ENCODE measurements at places on chromosomes 4 and X.

GRCh38 chrX:41971346-41971745, 48.0 kb upstream of the CASK start:
- no peak for DNase-seq

DNA sequence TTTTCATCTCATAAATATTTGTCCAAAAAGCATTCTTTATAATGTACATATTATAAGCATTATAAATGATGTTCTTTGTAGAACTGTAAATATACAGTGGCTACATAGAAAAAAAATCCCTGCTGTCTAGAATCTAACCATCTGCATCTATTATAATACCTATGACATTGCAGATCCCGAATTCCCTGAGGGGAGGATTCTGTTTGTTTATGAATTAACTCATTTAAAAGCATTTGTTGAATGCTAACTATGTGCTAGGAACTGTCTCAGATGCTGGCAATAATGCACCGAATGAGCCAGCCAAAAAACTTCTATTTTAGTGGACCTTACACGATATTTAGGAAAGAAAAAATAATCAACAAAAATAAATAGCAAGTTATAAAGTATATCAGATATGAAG, 189.6 kb downstream of the PACRGL start:
- no peak for DNase-seq

DNA sequence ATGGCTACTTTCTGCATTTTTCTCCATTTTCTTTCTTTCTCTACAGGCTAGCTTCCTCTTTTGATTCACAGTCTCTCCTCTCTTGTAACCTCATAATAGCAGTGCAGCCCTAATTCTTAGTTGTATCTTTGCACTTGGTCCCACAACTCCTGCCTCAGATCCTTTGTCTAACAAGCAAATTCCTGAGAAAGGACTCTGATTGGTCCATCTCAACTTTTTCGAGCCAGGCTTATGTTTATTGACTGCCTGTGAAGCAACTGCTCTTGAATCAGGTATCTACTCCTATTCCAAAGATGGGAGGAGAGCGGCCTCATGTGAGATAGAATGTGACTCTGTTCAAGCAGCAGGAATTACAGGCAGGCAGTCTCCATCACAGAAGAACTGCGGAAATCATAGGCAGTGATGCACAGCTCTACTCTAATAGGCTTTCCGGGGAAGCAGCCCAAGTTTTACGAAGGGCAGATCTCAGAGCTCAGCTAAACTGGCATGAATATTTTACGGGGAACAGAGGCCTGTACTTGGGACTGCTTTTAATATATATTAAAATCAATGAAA, 123.5 kb downstream of the GABRB1 start:
- DNase-seq = no peak

- DNase-seq = peak; percentile 7
Measured at GRCh38 chr4:45453258-45453853, 670.5 kb downstream of the GABRG1 start.

DNA sequence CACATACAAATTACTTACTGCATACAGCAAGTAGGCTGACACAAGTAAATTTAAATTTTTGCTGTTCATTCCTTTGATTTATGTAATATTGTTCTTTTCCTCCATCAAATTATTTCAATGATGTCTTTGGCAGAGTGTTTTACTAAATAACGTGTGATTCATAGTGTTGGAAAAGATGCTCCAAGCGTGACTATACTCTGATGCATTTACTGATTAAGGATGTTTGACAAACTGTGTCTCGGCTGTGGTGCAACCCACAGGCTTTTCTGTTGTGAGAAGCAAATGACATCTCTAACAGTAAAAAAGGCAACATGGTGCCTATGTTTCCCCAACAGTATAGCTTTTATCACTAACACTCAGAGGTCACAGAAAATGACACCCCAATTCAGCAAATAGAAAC, 540.9 kb downstream of the PPP4R3C start:
- no peak for DNase-seq

DNA sequence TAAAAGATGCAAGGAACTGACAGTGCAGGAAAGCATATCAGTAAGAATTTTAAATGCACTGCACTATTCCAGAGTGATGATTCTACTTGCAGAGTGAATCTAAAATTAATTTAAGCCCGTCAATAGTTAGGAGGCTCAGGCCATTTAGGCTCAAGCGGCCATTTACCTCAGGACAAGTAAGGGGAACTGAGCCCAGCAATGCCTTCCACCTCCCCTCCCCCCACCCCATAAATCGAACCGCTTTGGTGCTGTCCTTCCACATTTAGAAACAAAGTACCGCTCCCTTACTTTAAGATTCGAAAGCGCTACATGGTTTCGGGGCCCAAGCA, 665 bp downstream of the RBM41 start:
- peak; percentile 9 for DNase-seq

DNA sequence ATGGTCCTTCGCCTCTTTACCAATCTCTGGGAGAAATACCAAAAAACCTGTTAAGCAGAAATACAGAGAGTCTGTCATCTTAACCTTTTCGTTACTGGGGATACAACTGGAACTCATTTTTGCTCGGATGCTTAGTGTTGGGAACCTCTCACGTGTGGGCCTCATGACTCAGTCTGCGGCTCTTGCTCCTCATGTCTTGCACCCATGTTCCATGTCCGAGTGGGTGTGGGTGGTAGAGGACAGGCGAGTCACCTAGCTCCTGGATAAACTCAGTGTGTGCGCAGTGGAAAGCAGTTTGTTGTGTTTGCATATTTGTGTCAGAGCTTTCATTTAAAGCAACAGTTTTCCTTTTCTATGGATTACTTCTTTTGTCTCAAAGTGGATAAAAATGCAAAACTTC, 70.6 kb downstream of the TNIP2 start:
- DNase-seq = no peak

DNA sequence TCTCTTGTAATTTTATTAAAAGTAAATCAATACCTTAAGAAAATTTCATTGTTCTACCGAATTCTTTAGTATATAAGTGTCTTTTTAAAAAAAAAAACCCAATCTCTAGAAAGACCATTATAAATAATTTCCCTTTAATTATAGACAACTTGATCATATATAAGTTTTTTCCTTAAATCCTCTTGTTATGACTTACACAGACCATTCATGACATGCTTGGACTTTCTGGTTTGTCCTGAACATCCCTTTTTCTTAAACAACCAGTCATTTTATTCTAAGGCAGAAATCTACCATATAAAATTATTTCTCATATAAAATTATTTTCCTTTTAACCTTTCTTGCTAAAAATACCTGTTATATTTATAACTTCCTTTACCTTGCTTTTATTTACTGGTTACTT, 15.4 kb upstream of the FHDC1 start:
- DNase-seq = no peak

DNA sequence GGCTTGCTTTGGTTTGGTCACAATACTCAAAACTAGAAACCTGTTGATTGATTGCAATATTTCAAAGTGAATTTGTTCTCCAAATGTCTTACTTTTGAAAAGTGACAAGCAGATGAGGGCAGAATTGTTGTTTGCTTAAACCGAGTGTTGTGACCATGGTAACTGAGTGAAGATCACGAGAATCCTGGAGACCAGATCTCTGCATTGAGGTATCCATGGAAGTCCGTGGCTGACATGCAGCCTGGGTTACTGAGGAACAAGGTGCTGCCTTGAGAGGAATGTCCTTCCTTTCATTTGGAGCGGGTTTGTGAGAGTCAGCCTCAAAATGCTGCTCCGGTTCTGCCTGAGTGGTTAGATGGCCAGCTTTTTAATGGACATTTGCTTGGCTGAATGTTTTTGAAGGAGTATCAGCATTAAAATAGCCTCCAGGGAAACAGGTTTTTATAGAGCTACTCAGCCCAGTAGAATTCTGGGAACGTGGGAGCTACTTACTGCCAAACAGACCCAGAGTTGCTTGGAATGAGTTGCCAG, 31.3 kb downstream of the NYX start:
- no peak for DNase-seq

DNA sequence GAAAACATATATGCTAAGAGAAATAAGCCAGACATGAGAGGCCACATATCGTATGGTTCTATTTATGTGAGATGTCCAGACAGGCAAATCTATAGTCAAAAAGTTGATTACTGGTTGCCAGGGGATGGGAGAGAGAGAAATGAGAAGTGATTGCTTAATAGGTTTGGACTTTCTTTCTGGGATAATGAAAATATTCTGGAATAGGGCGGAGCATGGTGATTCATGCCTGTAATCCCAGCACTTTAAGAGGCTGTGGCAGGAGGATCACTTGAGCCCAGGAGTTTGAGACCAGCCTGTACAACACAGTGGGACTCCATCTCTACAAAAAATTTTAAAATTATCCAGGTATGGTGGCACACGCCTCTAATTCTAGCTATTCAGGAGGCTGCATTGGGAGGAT, 22.4 kb downstream of the RBM47 start:
- no peak for DNase-seq

GRCh38 chr4:95092766-95093165, 335.0 kb downstream of the BMPR1B start:
- no peak for DNase-seq

DNA sequence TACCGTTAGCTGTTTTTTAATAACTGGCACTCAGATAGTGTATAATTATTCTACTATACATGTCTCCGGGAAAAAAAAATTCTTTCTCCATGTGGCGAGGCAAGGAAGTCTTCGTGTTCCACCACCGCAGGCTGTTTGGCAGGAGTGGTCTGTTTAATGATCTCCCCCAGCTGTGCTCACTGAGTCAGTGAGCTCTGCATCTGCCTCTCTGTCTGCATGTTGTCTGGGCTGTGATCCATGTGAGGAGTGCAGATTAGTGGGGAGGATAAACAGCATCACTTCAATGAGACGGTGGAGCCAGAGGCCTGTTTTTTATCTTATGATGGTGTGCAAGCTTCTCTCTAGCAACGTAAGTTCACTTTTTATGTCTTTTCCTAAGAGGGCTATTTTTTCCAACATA, 69.8 kb downstream of the RPS3A start:
- peak; percentile 95 for DNase-seq

- DNase-seq = no peak
Measured at GRCh38 chrX:148633218-148633908, 132.9 kb downstream of the AFF2 start.

- DNase-seq = no peak
Measured at GRCh38 chrX:110311437-110312230, 6.3 kb downstream of the AMMECR1 start.

DNA sequence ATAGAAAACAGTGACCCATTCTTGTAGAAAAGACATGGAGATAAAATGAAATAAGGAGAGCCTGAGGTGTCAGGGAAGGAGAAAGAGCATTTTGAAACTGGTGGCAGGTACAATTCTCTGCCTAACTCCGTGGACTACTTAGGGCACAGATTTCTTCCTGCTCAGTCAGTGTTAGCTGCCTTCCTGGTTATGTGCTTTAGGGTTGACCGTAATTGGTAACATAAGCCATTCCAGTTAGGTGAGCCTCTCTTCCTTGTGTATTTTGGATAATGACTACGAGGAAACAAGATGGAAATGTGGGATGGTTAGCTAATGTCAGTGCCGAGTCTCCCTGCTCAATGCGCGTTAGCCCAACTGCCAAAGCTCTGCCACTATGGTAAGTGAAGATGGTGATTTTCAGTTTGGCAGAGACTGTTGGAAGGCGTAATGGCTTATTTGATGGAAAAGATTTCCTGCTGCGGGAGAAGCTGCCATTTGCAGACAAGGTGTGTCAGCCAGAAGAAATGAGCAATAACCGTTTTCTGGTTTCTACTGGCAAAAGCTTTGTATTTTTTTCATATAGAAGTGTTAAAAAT, 174.1 kb downstream of the CBR4 start:
- DNase-seq = no peak

GRCh38 chrX:125681507-125681906, 361.8 kb downstream of the TEX13C start:
- DNase-seq = no peak

- no peak for DNase-seq
Measured at GRCh38 chr4:56048383-56048701, 99.6 kb downstream of the CEP135 start.

- no peak for DNase-seq
Measured at GRCh38 chr4:172786039-172786792, 382.4 kb upstream of the GALNT7 start.

- DNase-seq = no peak
Measured at GRCh38 chr4:159652871-159653270, 550.0 kb downstream of the RAPGEF2 start.

- no peak for DNase-seq
Measured at GRCh38 chr4:105963461-105964400, 68.5 kb downstream of the NPNT start.

DNA sequence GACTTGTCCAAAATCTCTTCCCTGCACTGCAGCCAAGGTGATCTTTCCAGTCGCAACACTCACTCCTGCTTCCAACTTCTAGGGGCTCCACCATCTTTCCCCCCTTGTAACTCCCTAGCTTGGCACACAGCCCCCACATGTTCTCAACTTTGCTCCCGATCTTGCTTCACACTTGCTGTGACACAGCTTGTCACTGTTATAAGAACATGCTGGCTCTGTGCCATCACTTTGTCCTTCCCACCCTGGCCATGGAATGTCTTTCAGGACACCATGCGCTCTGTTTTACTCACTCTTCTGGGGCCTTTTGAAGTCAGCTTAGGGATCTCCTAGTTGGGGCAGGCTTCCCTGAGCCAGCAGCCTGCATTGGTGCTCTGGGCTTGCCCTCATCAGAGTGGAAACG, 2.5 kb downstream of the NSDHL start:
- no peak for DNase-seq

DNA sequence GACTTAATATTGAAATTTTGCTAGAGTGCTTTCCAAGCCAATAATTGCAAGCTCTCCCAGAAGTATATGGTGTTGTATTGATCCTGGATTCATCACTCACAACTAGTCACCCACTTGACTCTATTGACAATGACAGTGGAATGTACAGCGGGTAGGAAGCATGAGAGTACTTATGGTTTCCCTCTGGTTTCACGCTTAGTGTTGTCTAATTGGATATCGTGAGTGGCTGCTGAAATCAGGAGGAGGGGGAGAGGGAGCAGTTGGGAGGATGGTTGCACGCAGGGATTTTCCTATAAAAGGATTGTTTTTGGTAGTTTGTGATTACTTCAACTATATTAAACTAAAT, 1819.5 kb upstream of the TENM3 start:
- DNase-seq = no peak

- peak; percentile 29 for DNase-seq
Measured at GRCh38 chr4:119286377-119287002, 35.4 kb downstream of the FABP2 start.

GRCh38 chrX:44494357-44494756, 48.3 kb downstream of the FUNDC1 start:
- DNase-seq = no peak
